ENCODE measurements at places on chromosomes 11 and 22.

DNA sequence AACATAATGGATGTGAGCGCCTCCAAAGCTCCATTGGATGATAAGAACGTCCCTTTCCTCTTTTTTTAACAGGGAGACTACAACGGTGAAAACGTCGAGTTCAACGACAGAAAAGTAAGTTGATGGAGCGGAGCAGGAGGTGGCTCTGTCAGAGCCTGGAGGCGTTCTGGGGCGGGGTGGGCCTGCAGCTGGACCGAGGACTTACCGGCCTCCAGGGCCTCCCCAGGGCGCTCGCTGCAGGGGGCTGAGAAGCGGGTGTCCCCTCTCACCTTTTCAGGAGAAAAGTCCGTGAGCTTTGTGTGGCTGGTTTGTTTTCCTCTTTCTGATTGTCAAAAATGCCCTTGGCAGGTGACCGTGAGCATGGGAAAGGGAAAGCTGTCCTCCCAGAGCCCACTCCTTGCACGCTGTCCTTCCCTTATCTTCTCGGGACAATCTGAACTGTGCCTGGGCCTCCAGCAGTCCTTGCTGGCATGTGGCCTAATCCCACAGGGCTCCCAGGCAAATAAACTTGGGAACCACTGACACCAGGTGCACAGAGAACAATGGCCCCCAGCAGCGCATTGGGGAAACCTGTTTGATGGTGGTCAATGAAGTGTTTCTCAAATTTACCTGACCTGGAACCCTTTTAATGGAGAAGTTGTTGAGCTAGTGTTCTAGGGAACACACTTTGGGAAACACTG is 38.4 kb downstream of the ANO1 start:
- DNase-seq: no peak

DNA sequence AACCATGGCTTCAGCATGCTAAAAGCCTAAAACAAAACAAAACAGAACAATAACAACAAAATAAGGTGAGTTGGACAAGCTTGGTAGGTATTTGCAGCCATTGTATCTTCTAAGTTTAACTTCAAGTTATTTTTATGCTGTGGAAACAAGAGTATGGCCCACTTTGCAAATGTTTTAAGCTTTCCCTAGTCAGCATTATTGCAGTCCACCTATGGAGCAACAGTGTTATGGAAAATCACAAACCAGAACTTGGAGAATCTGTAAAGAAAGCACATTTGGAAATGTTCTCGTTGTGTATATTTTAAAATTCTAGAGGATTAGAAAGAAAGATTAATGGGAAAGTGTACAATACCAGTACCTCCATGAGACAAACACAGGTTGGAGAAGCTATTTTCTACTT is 7.4 kb upstream of the SLC5A12 start:
- no peak for DNase-seq

- DNase-seq: no peak
These were observed 29.4 kb upstream of the AMOTL1 start for GRCh38 chr11:94738746-94739145.

DNA sequence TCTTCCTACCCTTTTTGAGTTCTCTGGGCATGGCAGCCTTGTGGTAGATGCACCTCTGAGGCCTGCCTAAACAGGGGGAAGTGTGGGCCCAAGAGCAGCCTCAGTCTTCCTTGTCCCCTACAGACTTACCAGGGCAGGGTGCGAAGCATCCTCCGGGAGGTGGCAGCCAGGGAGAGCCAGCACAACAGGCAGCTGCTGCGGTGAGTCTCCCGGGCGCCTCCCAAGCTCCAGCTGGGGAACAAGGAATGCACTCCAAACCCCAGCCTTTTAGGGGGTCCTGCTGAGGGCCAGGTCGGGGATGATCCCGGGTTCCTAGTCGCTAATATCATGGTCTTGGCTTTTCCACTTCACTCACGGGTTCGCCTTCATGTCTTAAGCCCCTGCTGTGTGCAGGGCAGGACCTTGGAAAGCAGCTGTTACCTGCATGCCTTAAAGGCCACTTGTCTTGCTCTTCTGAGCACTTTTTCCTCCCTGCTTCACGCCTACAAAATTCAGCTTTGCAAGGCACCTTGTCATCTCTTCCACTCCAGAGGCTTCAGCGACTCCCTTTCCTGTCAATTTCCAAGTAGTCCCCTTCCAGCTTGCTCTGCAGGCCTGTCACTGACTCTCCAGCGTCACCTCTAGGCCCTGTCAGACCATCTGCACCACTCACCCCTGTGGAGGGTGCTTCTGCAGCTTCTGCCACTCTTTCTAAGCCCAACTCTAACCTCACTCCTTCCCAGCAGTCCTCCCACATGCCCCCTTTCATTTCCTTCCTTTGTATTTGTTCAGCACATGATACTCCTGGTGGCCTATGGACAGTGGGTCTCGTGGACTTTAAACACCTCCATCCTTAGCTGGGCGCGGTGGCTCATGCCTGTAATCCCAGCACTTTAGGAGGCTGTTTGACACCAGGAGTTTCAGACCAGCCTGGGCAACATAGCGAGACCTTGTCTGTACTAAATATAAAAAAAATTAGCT is 57.0 kb downstream of the PISD start:
- DNase-seq: no peak

DNA sequence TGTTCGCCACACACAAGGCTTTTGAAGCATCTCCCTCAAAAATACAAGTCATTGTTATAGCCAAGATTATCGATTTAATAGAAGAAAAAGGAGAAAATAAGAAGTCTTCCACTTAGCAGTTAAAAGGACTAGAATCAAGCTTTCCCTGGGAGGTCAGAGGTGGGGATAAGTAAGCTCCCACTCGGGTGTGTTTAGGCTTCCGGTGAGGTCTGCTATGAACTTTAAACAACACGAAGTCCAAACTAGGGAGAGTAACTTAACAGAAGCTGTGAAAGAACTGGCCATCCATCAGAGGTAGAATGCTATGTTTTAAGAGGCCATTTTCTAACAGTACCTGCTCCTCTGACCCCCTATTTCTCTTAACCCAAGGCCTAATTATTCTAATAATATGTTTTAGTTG is 91.4 kb upstream of the APOA1 start:
- DNase-seq: no peak

GRCh38 chr22:46031557-46031956 is 54.6 kb upstream of the WNT7B start:
- no peak for DNase-seq

- DNase-seq: no peak
These were observed 236.3 kb downstream of the CADM1 start for GRCh38 chr11:115267871-115268270.

DNA sequence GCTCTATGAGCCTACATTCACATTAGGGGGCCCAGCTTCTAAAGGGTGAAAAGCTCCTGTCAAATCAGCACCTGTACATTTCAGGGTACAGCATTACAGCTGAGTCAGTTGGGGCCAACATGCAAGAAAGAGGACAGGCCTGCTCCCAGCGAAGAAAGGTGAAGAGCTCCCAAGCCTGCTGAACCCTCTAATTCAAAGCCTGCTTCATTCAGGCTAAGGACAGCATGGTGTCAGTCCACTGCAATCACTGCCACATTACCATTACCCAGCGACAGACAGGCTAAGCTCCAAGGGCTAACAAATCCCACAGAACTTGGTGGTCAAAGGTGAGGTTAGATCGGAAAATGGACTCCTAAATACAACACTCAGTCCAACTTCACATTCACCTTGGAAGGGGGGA is 65.4 kb upstream of the CHRM4 start:
- DNase-seq: no peak

GRCh38 chr11:132821499-132821898 is 710.8 kb downstream of the OPCML start:
- no peak for DNase-seq

DNA sequence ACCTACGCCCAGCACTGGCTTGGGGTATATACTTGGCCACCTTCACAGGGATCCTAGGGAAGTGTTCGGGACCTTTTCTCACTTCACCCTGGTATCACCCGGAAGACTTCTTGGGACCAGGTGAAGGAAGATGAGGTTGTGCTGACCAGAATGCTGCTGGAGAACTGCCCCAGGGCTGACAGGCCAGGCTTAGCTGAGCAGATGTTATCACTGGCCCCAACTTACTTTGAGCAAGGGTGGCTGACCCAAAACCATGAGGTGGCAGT is 4.5 kb downstream of the FTH1 start:
- no peak for DNase-seq

DNA sequence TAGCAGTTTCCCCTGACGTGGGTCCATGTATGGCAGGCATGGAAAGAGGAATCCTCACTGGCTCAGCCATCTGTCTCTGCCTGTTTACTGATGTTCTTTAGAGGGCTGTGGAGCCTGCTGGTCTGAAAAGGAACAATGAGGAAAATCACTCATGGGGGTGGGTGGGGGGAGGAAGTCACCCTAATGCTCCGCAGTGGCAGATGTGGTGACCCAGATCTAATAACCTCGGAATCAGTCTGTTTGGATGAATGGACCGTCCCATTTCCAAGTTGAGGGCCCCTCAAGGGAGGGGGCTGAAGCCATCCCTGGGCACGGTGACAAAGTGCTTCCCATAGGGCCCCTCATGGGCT is 4.4 kb downstream of the BCR start:
- DNase-seq: no peak

DNA sequence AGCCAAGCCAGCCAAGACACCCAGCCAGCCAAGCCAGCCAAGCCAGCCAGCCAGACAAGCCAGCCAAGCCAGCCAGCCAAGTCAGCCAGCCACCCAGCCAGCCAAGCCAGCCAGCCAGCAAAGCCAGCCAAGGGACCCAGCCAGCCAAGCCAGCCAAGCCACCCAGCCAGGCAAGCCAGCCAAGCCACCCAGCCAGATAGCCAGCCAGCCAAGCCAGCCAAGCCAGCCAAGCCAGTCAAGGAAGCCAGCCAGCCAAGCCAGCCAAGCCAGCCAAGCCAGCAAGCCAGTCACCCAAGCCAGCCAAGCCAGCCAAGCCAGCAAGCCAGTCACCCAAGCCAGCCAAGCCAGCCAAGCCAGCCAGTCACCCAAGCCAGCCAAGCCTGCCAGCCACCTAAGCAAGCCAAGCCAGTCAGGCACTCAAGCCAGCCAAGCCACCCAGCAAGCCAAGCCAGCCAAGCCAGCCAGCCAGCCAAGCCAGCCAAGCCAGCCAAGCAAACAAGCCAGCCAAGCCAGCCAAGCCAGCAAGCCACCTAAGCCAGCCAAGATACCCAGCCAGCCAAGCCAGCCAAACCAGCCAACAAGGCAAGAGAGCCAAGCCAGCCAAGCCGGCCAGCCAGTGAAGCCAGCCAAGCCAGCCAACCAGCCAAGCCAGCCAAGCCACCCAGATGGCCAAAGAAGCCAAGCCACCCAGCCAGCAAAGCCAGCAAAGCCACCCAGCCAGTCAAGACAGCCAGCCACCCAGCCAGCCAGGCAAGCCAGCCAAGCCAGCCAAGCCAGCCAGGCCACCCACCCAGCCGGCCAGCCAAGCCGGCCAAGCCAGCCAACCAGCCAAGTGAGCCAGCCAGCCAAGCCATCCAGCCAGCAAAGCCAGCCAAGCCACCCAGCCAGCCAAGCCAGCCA is 33.3 kb downstream of the CCT8L2 start:
- DNase-seq: no peak

GRCh38 chr22:36424901-36425579 is 37.3 kb upstream of the MYH9 start:
- no peak for DNase-seq

DNA sequence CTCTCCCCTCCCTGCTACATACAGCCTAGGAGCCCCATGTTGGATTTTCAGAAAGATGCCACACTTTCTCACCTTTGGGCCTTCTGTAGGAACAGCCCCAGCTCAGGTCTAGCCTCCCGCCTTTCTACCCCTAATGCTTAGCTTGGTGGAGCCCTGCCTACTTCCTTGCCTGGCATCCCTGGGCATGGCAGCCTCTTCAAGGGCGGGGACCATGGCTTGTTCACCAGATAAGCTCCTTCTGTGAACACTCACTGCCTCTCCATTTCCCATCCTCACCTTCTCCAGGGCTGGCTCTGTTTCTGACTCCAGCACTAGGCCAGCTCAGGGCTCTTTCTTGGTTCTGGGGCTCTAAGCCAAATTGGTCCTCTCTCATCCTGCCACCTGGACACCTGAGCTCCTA is 1.4 kb downstream of the SEPTIN3 start:
- DNase-seq: no peak

GRCh38 chr11:112132737-112133136 is 31.2 kb downstream of the IL18 start:
- DNase-seq: no peak

DNA sequence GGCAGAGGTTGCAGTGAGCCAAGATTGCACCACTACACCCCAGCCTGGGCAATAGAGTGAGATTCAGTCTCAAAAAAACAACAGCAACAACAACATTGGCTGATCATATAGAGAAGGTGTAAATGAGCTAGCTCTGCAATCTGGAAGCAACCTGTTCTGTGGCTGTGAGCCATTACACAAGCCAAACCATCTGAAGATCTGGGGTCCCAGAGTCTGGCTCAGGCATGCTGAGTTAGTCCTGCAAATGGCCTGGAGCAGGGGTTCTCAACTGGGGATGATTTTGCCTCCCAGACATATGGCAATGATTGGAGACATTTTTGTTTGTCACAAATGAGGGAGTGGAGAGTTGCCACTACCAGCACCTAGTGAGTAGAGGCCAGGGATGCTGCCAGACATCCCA is 42.3 kb upstream of the RAB1B start:
- DNase-seq: no peak

GRCh38 chr11:110026858-110027626 is 66.2 kb upstream of the ZC3H12C start:
- no peak for DNase-seq

DNA sequence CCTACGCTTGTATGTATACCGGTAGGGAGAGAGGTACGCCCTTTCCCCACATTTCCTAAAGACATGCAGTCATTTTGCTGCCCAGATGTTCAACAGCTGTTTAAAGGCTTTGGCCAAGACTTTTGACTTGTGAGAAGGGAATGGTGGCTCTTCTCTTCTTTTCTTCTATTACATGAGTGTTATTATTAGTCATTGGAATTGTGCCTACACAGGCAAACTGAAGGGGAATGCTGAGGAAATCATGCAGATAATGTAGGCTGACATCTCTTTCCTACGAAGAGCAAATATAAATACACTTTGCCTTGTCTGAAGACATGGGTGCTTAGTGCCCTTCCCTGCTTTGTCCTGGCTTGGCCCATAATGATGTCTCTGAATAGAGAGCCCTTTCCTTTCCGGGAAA is 194.3 kb upstream of the NARS2 start:
- DNase-seq: no peak

DNA sequence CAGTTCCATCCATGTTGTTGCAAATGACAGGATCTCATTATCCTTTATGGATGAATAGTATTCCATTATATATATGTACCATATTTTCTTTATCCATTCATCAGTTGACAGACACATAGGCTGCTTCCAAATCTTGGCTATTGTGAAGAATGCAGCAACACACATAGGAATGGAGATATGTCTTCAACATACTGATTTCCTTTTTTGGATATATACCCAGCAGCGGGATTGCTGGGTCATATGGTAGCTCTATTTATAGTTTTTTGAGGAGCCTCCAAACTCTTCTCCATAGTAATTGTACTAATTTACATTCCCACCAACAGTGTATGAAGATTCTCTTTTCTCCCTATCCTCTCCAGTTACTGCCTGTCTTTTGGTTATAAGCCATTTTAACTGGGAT is 383.9 kb upstream of the CHORDC1 start:
- no peak for DNase-seq

- no peak for DNase-seq
These were observed 27.1 kb upstream of the CTTN start for GRCh38 chr11:70371241-70371640.
